ENCODE measurements at places on chromosomes 4 and X.

DNA sequence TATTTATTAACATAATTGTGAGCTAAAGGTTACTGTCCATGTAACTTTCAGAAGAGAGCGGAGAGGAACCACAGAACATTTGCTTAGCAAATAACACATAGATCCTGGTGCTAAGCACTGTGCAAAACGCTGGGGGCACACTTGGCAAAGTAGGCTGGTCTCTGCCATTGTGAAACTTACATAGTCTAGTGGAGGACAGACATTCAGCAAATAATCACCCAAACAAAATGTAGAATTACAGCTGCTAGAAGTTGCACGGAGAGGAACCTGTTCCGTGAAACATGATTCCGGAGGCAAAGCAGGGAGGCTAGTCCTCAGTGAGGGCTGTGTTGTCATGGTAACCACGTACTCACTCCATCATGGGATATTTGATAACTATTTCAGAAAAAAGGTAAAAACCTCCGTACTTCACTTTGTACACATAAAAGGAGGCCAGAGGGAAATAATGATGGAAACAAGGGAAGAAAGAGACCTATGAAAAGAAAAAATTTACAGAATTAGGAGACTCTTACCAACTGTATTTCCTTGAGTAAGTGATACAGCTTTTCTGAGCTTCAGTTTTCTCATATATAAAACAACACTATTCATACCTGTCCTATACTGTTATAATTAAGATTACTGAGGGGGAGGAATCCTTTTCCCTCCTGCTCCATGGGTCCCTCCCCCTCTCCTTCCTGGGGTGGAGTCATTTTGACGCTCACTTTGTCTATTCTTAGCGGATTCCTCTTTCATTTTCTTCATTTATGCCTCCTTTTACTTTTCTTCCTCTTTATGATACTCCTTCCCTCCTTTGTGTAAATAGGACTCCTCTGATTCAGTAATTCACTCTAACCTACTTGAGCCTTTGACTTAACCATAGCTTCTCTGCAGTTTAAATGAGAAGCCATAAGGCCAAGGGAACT is 825 bp upstream of the RASGEF1B start:
- peak; percentile 82 for DNase-seq

DNA sequence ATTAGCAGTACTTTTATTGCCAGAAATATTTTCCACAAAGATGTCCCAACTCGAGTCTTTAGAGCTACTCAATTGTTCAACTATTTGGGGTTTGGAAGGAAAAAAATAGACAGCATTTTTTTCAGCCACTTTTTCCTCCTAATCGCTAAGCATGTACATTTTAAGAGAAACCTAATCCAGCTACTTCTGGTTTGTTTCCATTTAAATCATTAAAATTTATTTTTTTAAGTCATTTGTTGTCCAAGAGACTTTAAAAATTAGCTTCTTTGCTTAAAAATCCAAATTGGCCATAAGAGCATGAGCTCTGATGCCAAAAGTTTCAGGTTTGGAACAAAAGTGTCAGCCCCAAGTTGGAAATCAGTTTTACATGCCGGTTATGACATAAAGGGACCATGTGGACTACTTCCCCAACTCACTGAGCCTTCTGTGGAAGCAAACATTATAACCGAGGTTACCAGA is 186.3 kb upstream of the INTU start:
- DNase-seq = no peak

GRCh38 chr4:145487631-145488030 is 6.0 kb downstream of the SMAD1 start:
- no peak for DNase-seq

DNA sequence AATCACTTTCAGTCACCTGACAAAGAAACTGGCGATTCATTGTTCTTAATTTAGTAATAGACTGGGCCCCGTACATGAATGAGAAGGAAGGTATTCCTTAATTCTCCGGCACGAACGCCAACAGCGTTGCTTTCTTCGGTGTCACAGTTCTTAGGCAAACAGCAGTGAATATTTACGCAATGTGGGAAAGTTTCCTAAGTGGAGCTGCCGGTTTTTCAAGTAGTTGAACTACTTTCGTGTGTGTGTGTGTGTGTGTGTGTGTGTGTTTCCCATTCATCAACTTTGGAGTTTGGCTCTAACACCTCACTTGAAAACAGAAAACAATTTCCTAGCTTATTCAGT is 651 bp downstream of the NXT2 start:
- no peak for DNase-seq

DNA sequence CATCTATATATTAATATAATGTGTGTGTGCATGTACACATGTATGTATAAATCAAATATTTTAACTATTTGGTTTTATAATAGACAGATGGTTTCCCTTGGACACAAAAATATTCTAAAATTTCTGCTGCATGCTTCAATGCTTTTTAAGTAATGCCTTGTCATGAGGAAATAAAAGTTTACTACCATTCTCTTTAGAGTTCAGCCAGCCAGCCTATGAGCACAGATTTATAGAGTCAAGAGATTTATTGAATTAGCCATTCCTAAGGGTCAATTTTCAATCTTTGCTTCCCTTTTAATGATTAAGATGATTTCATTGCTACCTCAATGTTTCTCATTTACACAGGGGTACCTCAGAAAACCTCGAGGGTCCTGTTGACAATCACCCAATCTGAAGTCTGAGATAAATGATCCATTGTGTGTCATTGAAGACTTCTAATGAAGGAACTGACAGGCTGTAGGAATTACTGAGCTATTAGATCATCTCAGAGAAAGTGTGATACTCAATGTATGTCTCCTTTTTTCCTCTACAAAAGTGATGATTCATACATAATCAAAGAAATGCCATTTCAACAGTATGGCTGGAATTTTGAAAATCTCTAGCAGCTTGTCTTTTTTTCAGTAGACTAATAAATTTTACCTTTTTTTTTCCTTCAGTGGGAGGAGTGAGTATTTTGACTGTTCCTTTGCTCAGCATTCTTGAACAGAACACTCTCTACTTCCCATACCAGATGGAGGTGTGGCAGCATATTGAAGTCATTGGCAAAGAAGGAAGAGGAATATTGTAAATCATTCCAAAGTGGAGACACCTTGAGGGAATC is 222.6 kb upstream of the PCDH18 start:
- peak; percentile 13 for DNase-seq

- no peak for DNase-seq
These were observed 39.0 kb upstream of the SLC7A3 start for GRCh38 chrX:70969635-70970481.

GRCh38 chr4:121143131-121143530 is 21.0 kb downstream of the TNIP3 start:
- no peak for DNase-seq

GRCh38 chrX:48667509-48667908 is 16.1 kb upstream of the WAS start:
- no peak for DNase-seq

DNA sequence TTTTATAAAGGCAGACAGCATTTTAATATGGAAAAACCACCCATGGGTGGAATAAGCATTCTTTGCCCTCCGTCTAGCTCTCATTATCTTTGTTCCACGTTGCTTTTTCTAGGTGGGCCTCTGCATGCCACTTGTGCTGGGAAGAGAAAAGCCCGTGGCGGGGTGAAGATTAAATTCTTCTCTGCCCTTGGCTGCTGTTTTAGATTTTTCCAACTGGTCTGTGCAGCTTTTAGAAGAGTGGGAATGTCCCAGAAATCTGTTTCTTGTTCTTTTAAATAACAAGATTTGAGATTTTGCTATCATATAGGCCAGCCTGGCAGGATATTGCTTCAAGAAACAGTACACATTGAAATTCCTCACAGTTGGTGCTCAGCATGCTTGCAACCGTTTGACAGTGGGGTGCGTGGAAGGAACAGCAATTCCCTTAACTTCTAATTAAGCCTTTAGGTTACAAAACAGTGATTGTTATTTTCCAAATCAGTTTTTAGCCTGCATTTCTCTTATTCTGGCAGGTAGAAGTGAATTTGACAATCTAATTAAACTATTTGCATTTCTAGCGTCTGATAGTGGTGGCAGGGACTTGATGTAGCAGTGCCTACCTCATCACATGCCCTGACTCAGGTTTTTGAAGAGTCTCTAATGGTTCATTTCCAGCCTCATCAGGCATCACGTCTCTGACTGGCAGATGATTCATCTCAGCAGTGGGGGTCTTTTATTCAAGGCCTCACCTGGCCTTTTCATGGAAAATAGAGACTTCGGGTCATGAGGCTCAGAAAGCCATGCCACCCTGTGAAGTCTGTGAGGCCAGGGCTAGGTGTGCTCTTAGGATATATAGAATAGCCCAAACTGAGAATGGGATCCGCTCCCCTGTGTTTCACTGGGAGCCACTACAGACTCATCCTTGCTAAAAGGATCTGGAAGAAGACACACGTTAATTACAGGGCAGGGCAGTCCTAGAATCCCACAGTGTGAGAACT is 50.8 kb downstream of the PPEF1 start:
- DNase-seq = no peak

GRCh38 chr4:6781561-6781960 is 966 bp upstream of the KIAA0232 start:
- no peak for DNase-seq

DNA sequence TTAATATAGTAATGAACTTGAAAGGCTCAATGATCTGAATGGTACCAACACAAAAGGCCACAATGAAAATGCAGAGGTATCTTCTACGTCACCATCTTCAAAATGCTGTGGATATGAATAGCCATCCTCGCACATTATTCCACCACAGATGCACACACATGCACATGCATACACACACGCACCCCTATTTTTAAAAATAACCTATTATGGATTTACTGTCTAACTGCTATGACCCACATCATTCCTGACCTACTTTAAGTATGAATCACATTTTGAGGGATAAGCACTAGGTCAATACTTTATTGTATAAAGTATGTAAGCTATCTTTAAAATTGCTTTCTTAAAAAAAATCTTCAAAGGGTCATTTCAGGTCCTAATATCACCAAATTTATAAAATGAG is 24.4 kb upstream of the CORIN start:
- no peak for DNase-seq

DNA sequence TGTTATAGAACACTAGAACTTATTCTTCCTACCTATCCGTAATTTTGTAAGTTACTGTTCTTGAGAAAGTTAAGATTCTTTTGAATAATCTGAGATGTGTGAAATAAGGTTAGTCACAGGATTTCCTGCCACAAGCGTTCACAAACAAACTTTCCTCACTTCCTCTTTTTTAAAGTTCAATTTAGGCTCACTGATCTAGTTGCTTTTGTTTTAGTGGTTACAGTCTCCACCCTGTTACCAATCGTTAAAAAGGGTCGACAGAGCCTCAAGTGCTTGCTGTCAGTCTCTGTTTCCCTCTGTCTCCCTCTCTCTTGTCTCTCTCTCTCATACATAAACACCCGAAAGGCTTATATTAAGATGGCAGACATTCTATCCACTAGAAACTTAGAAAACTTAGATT is 35.9 kb upstream of the STK26 start:
- no peak for DNase-seq
